ENCODE measurements at places on chromosomes 2 and 18.

GRCh38 chr2:29561628-29562027 is 359.8 kb downstream of the ALK start:
- no peak for DNase-seq

- DNase-seq: no peak
Measured at GRCh38 chr2:224379172-224379571, 22.7 kb downstream of the FAM124B start.

DNA sequence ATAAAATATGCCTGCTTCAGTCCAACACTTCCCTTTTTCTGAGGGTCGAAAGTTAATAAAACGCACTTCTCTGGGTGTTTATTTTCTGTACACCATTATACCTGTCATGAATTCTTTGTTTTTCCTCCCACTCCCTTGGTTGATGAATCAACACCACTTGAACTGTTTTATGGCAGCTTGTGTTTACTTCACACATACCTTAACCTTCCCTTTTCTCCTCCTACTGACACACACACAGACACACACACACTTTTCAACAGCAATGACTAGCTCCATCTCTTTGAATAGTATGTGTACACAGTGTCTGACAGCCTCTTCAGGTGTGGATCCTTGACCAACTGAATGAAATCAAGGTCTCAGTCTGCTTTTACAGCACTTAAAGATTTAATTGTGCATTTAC is 91.3 kb downstream of the SATB2 start:
- no peak for DNase-seq

DNA sequence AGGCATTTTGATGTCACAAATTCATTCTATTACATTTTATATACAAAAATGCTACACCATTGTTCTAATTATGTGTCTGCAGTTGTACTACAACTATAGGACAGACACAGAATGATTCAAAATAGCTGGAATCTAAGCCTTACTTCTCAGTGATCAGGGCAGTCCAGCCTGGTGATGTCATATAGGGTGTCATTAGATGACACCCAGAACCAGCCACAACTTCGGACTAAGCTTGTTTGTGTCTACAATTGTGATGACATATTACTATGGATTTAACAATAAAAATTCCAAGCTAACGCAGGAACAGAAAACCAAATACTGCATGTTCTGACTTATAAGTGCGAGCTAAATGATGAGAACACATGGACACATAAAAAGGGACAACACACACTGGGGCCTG is 31.0 kb downstream of the M1AP start:
- DNase-seq: no peak

- no peak for DNase-seq
Measured at GRCh38 chr18:23772327-23773024, 83.2 kb downstream of the LAMA3 start.

- no peak for DNase-seq
Measured at GRCh38 chr2:167342769-167343168, 454.5 kb downstream of the XIRP2 start.

- DNase-seq: no peak
Measured at GRCh38 chr2:64852771-64853241, 136.4 kb upstream of the SLC1A4 start.

DNA sequence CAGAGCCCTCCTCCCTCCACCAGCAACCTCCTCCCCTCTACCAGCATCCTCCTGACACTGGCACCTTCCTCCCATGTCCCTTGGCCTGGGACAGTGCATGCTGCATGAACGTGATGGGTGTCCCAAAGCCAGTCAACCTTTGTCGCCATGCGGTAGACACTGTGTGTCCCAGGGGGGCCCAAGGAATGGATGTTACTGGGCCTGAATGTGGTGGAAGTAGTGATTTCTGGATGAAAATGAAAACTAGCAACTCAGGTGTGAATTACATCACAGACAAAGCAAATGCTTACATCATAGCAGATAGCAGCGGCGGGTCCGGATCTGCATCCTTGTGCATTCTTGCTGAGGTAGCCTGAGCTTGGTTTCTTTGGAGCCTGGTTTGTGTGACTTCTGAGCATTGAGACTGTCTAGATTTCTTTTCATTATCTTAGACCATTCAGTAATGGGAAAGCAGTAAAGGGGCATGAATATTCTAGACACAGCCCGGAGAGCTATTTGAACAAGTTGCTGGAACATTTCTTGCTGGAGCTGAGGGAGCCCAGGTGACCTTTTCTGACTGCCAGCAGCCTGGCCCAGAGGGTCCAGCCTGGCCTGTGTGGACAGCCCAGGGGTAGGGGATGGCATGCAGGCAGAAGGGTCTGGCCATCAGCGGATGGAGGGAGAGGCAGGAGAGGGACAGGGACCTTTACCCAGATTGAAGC is 100.4 kb downstream of the FAM210A start:
- DNase-seq: no peak

- DNase-seq: no peak
Measured at GRCh38 chr2:145007093-145007959, 487.4 kb upstream of the ZEB2 start.

GRCh38 chr18:76491776-76492668 is 3.0 kb downstream of the ZNF516 start:
- DNase-seq: no peak

DNA sequence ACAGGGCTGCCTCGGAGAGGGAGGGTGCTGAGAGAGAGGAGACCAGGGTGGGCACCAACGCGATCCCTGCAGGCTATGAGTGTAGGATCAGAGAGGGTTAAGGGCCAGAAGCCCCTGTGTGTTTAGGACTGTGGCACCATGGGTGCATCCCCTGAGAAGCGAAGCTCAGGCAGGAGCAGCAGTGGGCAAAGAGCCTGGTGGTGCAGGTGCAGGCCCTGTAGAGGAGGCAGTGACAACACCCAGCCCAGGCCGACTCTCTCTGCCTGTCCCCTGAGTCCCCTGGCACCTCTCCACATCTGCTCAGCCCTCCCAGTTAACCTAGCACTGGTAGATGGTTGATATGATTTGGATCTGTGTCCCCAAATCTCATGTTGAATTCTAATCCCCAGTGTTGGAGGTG is 139.8 kb downstream of the RNF152 start:
- DNase-seq: no peak

GRCh38 chr18:55179425-55179824 is 220.2 kb upstream of the CCDC68 start:
- DNase-seq: no peak

DNA sequence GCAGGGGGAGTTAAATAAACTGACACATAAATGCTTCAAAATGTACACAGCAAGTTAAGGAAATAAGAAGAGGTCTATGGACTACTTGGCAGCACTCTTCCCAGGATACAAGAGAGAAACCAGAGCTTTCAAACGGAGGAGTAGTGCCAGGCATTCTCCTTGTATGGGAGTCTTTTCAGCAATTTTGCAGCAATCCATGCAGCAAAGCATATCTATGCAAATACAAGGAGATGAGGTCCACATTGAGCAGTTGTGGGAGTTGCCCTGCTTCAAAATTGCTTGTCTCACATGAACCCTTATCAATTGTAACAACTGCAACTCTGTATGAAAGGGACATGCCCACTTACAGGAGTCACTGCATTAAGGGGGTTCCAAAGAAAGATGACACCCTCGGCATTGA is 37.8 kb downstream of the SCN9A start:
- DNase-seq: no peak

DNA sequence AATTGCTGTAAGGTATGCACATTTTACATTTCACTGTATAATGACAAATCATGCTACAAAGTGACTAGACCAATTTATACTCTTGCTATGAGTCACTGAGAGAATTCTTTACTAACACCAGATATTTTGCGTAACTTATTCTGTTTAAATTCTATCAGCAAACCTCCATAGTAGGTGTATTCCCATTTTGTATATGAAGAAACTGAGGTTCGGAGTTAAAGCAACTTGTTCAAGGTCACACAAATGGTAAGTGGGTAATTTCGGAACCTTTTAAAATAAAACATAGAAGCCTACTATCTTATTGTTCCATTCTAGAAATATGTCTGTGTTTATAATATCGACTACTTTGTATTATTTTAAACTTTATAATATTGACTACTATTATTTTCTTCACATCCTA is 15.9 kb upstream of the CPS1 start:
- DNase-seq: no peak

DNA sequence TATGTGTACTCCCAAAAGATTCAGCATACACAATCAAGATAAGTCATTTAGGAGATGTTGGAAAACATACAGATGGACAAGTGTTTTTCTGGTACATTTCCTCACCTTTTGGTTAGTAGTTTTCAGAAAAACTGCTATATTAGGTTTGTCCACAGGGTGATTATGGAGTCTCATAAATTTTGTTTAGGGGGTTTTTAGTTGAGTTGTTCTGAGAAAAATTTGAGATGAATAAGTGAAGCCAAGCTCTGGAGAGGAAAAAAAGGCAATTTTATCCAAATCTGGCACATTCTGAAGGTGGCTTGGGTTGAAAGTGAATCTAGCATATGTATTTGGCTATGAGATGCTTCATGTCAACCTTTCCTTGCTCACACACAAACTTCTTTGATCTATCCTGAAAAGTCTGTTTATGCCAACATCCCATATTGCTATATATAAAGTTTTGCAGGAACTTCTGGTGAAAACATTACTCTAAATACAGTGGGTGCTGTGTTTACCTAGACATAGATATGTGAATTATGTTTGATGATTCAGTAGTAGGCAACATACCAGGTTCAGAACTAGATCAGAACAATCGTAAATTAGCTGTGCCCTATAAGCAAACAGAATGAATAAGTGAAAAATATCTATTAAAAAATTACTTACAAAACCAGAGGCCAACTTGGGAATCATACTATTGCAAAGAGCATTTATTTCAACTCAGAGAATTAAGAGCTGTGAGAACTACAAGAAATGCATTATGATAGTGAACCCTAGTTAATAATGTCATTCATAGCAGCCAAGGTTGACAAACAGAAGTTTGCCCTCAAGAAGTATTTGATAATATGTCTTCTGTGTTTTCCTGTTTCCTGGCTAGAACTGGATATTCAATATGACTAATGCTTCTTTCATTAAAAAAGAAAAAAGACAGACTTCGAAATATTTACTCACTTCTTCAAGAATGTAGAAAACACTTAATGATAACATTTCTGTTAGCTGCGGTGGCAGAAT is 552.0 kb downstream of the IRS1 start:
- no peak for DNase-seq
